ENCODE measurements at places on chromosomes 2 and 18.

DNA sequence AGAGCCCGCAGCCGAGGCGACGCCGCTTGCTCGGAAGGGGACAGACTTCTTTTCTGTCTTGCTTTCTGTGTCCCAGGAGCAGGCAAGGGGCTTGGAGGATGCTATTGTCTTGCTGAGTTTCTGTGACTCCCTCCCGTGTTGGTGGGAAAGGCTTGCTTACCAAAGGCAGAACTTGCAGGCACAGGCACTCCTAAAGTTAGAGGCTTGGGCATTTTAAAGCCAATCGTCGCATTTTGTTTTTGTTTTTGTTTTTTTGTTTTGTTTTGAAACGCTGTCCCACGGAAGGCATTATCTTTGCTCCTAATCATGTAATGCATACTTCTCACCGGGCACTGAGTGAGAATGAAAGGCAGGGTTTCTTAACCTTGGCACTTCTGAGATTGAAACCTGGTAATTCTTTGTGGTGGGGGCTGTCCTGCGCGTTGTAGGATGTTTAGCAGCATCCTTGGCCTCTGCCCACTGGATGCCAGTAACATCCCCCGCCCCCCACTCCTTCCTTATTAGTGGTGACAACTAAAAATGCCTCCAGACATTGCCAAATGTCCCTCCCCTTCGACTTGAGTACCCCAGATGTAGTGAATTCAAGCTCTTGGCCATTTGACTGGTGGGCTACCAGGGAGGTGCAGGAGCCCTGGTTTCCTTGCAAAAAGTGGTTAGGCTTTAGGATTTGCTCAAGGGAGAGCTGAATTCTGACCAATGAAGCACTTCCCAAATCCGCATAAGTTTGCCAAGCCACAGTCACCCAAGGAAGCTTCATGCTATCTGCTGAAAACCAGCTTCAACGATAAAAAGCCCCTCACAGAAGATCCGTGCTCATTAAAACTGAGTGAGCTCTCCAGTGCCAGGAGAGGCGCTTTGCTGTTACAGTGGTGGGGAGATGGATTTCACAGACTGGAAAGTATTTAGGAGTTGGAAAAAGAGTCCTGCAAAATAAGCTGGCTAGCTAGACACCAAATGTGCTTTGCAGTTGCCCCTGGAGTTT, 1.2 kb downstream of the ANTXR1 start:
- DNase-seq: peak; percentile 6

DNA sequence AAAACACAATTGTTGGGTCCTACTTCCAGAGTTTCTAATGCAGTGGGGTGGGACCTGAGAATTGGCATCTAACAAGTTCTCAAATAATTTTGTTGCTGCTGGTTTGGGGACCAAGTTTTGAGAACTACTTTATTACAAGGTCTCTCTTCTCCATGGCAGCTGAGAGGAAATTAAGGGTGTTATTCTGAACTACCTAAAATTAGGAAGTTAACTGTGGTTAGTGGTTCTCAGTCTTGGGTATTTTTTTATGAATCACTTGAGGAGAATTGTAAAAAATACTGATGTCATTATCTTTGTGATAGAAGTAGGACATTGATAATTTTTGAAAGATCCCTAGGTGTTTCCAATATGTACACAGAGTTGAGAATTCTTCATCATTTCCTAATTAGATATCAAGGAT, 210.2 kb downstream of the MC4R start:
- DNase-seq: no peak

DNA sequence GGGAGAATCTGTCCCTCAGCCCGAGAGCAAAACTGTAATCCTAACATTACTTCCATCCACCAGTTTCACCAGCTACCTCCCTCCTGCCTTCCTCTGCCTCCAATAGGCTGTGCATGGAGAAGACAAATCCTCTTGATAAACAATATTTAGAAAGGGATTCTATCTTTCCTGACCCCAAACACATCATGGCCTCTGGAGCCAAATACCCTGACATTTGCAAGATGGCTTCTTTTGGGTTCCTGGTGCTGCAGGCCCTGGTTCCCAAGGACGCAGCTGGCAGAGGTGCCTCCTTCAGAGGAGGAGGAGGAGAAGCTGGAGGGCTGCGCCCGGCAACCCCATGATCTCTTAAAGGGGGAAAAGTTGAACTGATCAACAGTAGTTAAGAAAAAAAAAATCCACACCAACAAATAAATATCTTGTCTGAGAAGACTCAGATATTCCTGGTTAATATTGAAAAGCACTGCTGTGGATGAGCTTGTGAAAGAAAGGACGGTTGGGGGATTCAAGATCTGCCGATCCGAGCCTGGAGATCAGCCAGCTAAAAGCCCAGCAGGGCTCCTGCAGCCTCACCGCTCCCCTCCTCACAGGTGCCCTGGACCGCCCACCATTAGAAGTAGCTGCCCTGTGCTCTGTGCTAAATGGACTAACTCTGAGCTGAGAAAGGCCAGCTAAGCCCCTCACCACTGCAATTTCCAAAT, 116.8 kb downstream of the MSH2 start:
- DNase-seq: no peak

DNA sequence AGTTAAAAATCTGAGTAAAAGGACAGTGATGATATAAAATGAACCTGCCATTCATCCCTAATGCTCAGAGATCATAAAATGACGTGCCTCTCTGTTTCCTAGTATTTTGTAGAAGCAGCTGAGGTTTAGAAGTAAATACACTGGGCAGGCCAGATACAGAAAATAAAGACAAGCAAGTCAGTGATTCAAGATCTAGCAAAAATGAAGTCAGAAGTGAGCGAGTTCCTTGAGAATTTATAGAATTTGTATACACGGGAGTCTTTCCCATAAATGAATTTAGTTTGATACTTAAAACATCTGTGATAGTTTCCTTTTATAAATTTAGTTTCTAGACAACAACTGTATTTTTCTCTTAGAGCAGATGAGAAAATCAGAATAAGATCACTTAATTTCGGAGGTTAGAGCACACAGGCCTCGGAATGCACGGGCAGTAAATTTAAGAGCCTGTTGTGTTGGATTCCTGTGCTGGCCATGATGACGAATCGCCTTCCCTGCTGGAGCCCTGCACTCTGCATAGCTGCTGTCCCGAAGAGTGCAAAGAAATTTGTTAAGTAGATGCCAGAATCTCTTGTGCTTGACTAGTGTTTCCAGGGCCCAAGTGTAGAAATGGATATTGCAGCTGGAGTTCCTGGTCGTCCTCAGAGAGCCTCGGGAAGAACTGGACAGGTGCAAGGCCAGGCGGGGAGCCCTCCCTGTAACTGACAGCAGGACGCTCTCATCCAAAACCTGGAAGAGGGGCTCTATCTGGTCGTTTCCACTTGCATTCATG, 83.7 kb upstream of the RBM44 start:
- DNase-seq: no peak

DNA sequence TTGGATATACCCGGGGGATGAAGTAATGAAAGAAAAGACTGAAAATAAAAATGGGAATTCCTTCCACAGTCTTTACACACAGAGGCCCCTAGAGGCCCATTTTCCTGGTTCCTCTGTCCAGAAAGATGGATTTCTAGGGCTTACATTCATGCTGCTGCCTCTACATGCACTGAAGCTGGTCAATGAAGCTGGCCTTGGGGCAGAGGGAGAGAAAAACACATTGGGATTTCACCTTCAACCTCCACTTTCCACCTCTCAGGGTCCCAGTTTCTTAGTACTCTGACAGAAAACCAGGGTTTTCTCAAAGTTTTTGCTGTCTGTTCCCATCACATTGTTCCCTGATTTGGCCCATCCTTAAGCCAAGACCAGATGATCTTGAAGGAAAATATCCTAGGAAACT, 154.6 kb upstream of the ZSWIM2 start:
- DNase-seq: no peak

DNA sequence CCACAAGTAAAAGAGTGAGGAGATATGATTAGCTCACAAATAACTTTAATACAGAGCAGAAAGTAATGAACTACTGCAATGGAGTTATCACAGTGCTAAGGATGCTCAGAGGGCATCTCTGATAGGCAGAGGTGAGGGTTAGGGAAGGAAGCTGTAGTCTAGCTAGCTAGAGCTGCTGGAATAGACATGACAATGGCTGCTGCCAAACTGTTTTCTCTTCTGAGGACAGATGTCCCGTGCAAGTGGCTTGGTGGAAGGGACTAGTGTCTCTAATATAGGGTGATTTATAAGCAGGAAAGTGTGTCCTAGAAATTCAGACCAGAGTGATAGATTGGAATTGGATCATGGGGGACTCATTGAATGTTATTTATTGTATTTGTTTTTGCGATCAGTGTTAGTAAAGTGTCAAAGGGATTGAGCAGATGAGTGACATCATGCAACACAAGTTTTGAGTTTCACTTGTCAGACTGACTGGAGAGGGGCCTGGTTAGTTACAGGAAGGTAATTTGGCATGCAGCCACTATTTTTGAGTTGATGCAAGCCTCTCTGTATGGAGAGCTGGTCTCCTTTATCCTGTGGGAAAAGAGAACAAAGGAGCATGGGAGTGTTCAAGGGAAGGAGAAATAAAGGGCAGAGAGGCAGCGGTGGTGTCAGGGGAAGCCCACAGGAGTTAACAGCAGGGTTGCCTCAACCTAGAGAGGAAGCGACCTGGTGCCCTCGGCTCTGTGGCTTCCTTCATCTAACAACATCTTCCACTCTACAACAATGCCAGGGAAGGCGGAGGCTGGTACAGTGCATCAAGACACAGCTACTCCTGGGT, 1.9 kb downstream of the CTLA4 start:
- no peak for DNase-seq

GRCh38 chr2:222057347-222058073, 241.3 kb downstream of the PAX3 start:
- DNase-seq: no peak

- DNase-seq: no peak
Measured at GRCh38 chr2:125652280-125652679, 1003.7 kb upstream of the GYPC start.

DNA sequence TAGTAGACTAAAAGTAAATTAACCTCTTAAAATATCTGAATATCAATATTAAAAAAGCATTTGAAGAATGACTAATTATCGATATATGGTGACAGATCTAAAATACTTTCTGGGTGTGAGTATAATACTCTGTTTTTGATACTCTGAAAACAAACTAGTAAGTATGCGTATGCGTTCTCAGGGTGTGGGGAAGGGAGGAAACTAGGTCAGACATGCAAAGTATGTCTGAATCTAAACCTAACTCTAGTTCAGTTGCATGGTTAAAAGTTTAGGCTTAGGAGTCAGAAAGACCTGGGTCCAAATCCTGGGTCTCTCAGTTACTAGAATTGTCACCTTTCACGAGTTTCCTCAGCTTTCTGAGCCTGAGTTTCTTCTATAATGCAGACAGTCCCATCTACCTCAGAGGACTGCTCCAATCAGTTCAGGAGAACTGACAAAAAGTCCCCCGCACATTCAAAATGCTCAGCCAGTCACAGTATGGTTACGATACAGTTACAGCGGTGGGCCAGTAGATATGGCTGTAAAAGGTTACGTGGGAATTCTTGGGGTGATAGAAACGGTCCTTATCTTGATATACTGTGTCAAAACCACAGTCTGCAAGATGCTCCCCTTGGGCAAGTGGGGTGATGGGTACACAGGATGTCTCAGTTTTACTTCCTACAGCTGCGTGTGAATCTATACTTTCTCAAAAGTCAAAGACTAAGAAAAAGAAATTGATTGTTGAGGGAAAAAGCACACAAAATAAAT, 29.2 kb downstream of the UNC50 start:
- DNase-seq: no peak

- no peak for DNase-seq
Measured at GRCh38 chr2:42309366-42309765, 51.7 kb downstream of the COX7A2L start.

- no peak for DNase-seq
Measured at GRCh38 chr2:25772078-25772477, 98.7 kb upstream of the DTNB start.

DNA sequence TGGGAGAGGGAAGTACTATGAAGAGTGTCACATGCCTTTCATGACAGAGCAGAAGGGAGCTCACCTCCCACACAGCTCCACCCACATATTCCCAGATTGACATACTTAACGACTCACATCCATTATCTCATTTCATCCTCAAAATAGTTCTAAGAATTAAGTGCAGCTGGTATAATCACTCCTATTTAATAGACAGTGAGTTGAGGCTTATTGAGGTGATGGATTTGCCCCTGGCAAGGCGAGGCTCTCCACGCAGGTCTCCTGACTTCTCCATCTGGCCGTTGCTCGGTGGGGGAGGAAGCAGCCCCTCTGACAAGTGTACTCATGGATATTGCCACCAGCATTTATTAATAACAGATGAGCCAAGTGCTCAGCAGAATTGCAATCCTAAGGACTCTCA, 81.4 kb downstream of the TGOLN2 start:
- DNase-seq: no peak

- no peak for DNase-seq
Measured at GRCh38 chr18:6449213-6449612, 34.5 kb upstream of the L3MBTL4 start.

GRCh38 chr2:39156107-39156506, 35.3 kb upstream of the SOS1 start:
- no peak for DNase-seq

DNA sequence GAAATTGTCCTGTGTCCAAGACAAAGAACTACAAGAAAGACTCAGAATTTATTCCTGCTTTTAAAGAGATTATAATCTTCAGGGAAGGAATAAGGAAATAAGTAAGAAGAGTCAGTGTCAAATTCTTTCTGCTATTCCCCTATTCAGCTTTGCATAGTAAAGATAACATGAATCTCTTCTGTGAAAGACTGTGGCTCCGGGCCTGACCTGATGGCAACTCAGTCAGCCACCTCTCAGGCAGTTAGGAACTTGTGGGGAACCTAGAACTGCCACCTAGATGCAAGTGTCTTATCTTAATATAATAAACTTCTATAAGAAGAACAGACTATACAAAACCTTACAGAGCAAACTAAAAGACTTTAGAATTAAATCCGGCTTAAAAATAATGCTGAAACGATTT, 382.0 kb downstream of the RAD51AP2 start:
- no peak for DNase-seq

DNA sequence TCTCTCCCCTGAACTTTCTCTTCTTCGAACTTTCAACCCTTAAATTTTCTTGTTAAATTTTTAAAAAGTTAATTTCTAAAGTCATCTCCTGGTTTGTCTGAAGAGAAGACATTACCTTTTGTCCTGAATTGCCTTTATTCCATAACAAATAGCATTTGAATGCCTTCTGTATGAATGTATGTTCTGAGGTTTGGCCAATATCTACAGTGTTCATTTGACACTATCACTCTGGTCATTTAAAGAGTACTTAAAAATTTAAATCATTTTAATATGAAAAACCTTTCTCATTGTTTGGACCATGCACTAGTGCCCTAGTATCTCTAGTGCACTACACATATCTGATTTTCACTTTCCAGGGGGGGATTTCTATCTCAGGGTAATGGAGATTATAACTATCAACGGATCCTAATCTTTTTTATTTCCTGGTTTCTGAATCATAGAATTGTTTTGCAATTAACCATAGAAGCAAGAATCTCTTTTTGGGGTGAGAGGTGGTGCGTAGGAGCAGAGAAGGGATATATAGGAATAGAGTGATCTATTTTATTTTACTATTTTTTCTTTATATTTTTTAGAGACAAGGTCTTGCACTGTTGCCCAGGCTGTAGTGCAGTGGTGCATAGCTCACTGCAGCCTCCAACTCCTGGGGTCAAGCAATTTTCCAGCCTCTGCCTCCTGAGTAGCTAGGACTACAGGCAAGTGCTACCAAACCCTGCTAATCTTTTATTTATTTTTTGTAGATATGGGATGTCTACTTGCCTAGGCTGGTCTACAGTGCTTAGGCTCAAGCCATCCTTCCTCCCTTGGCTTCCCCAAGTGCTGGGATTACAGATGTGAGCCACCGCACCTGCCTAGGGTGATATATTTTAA, 25.5 kb downstream of the TANC1 start:
- no peak for DNase-seq

Data from NCI-H1417 treated with DMSO at 0.1 percent for 48 hours (cell line).